ENCODE measurements at places on chromosomes 7 and 10. TPM values are rescaled to one million over a fixed set of nuclear protein-coding genes. Genes with fewer than 3 reads are reported as not detected.

DNA sequence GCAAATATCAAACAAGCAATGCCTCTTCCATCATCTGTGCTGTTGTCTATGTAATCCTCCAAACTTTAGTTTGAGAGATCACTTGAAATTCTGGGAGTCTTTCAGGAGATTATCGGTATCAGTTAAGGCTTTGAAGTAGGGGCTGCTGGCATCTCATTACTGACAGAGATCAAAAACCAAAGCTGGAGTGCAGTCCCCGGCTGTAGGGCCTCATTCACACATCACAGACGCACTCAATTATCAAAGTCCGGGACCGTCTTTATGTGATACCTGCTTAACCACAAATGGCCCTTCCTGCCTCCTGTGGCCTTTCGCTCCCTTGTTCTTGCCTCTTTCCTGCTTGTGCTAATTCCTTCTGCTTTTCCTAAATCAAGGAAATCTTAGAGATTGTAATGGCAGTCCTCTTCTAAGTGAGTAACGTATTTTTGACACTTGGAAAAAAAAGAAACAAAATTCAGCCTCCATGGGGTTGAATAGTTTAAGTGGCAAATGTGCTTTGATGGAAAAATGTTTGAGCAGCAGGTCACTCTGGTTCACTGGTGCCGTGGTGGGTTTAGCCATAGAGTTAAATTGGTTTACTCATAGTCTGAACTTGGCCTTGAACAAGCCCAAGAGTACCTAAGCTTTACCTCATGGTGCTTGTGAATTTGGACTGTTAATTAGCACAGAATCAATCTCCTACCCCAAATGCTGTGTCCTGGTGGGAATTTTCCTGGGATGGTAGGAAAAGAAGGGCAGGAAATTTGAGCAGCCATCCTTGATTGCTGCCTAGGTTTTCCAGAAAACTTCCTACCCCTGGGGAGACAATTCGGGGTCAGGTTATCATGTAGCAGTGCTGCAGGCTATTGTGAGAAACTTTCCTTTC is 178.9 kb upstream of the LYZL1 start:
- no peak for DNase-seq

Gene SEMA3A
- polyA plus RNA-seq: 14.5 TPM

- no peak for DNase-seq
These were observed at the start of gene ABCA13 for GRCh38 chr7:48171202-48171601. Gene ABCA13 (plus strand): TSS chr7:48171458. CDS start chr7:48171484, 26 bp downstream.

GRCh38 chr10:16597656-16598055 is 76.0 kb upstream of the C1QL3 start:
- no peak for DNase-seq

GRCh38 chr10:133475425-133475734 is 21.6 kb downstream of the SCART1 start:
- DNase-seq: no peak

DNA sequence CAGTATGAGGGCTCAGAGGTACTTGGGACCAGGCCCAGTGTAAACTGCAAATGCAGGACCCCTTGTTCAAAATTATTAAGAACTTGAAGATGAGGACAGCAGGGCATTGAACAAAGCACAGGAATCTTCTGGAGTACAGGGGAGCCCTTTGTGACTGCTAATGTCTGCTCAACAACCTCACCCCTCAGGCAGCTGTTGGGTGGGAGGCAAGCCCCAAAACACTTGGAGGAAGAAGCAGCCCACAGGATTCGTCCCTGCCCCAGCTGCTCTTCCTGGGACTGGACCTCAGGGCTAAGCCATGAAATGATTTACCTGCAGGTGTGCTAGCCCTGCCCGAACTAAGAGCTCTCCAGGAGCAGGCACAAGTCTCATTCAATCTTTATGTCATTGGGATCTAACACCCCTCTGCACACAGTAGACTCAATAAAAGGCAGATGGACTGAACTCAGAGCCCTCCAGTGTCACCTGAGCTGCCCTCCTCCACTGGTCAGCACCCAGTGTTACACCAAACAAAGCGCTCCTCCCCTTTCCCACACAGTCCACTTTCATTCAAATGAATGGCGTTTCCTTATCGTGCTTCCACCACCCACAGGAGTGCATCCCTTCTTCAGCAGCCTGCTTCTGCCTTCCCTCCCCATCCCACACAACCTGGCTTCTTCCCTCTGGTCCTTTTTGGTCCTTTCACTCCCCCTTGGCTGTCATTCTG is 1.0 kb downstream of the TRPV5 start:
- no peak for DNase-seq

Gene SFTPA1
- polyA plus RNA-seq: not detected

Gene ENO4
- polyA plus RNA-seq: 5.1 TPM

- no peak for DNase-seq
These were observed 4.9 kb upstream of the FOXP2 start for GRCh38 chr7:114409750-114410149.

Gene HABP2
- 0.52 TPM for polyA plus RNA-seq

DNA sequence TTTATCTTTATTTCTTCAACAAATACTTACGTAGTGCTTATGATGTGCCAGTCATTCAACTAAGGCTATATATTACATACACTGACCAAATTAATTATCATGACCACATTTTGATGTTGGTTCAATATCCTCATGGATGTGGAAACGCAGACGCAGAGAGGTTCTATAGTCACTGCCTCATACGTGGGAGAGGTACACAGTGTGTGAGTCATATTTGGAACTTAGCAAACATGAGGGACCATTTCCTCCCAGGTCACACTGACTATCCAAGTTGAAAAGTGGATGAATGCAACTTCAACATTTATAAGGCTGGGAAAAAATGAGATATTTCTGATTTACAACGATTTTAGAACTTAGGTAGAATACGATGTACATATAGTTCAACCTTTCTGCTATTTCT is 113.6 kb downstream of the PRLHR start:
- DNase-seq: no peak

Gene TET1
- 12.7 TPM for polyA plus RNA-seq
